ENCODE measurements at places on chromosomes 4 and X.

DNA sequence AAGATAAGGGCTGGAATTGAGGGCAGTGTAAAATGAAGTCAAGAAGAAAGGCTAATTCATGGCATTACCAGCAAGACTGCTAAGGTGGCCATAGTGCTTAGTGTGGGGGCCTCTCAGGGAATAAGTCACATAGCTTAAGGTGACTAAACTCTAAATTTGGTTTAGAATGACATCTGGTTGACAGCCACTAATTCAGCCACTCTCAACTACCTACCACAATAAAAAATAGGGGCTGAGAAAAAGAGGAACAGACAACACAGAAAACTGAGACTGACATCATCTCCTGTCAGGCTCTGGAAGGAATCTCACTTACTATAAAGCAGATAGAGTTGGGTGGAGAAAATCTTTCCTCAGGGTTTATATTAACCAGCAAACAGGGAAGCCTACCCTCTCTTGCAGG lies 96.9 kb downstream of the CHRDL1 start:
- DNase-seq: no peak

DNA sequence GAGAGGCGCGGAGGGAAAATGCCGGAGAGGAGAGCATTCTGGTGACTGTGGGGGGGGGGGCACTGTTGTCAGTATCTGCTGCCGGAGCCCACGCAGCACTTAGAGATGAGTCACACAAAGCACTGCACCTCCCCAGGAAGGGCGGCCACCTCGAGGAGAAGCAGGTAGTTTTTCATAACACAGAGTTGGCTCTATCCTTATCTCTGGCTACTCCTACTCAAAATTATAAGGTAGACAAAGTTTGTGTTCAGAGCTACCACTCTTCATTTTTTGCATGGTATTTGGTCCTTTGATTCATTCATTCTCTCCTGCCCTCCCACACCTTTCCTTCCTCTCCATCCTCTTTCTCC lies 76.2 kb upstream of the SCOC start:
- DNase-seq: no peak

- no peak for DNase-seq
Observed at GRCh38 chr4:165191814-165192499, 15.4 kb upstream of the KLHL2 start.

GRCh38 chr4:165489786-165490185 lies 111.0 kb downstream of the CPE start:
- no peak for DNase-seq

GRCh38 chr4:65399084-65399483 lies 271.2 kb downstream of the EPHA5 start:
- DNase-seq: no peak
